ENCODE measurements at places on chromosomes 2 and 18. TPM values are rescaled to one million over a fixed set of nuclear protein-coding genes. Genes with fewer than 3 reads are reported as not detected.
A peak's percentile ranks its signal among the peaks of the same experiment; 100 is the strongest.

ERBB4 gene
- total RNA-seq: 0.17 TPM

DNA sequence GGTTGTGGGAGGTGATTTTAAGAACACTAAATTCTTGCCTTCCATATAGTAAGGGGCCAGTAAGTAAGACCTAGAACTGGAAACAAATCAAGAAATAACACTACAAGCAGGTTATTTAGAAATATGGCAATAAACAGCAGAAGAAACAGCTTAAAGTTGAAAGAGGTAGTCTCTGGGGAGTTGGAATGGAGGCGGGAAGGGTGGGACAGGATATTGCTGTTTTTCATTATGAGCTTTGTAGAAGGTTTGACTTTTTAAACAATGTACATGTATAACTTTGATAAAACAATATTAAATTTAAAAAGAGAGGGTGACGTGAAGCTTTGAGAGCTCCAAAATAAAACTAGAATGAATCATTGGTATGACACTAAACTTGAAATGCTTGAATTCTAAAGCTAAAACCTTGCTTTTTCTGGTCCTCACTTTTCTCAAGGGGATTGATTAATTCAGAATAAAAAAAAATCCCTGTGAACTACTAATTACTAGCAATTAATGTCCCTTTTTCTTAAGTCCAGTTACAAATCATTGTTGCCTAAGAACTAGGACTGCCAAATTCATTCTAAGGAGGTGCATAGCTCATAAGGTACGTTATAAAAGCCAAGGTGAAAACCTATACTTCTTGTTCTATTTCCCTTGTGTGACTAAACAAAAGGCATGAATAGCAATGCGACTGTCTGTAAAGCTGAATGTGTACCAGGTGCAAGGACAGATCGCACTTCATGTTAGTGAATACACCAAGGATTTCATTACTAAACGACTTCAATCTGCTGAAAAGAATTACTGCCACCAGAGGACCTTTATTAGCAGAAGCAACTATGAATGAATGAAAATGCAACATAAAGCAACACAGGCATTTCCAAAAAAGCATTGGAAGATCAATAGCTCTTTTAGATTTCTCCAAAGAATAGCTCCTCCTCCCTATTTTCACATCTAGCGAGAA is 177.5 kb downstream of the RBM43 start:
- DNase-seq: no peak

DNA sequence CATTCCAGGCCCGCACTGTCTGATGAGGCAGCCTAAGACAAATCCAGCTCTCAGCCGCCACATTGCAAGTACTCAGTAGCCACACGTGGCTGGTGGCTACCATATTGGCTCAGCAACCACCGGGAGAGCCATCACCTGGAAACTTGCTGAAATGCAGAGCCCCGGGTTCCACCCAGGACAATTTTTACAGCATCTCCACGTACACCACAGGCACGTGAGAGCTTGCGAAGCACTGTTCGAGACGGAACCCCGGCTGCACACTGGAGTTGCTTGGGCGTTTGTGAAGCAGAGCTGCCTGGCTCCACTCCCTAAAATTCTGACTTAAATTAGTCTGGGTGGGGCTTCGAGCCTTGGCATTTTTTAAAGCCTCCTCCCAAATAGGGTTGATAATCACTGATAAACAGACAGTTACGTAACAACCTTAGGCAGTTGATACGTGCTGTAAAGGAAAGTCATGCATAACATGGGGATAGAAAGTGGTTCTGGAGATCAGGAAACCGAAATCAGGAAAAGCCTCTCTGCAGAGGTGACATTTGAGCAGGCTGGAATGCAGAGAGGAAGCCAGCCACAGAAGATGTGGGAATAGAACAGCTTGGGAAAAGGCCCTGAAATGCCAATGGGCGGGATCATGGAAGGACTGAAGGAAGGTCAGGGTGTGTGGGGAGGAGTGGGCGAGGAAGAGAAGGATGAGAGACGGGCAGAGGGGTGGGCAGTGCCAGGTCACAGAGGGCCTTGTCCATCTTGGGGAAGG is 6.2 kb downstream of the ASAP2 start:
- no peak for DNase-seq

DNA sequence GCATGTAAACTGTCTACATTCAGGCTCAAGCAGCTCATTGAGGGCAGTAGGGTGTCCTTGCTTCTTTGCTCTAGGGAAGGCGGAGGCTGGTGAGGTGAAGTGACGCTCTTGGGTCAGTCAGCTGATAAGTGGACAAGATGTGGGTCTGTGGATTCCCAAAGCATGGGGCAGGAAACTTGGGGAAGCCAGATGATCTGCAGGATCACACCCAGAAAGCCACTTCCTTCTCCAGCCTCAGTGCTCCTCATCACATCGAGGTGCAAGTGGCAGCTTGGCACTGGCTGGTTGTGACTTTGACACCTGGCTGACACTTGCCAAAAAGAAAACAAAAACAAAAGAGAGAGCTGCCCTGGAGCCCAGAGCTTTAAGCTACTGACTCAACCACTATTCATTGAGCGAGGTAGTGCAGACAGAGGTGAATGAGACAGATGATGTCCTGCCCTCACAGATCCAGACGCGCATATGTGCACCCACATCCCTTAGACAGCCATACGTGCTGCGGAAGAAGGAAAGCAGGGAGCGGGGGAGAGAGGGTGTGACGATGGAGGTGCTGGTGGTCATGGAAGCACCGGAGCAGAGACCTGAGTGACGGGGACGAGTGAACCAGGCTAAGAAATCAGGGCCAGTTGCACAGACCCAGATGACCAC is 3.1 kb upstream of the CIB4 start:
- DNase-seq: no peak

- DNase-seq: no peak
These were observed 4.5 kb downstream of the KLF11 start for GRCh38 chr2:10047616-10048500.

- DNase-seq: no peak
These were observed 12.9 kb upstream of the MRO start for GRCh38 chr18:50832754-50833153.

GRCh38 chr2:237253046-237253702 is 160.8 kb downstream of the COL6A3 start:
- DNase-seq: peak; percentile 63

DNA sequence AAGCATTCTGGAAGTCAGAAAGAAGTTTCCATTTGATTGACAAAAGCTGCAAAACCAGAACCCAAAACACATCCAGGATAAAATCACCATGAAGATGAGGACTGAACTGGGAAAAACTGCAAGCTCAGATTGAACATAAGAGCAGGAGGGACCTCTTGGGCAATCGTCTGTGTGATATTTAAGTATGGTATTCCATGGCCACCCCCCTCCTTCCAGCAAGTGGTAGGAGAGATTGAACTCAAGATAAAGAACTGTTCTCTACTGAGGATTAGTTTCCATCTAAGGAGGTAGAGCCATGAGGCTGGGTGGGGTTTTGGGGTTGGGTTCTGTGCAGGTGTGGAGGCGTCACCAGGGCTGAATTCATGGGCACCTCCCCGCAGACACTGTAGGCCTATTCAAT is 251.1 kb downstream of the NCKAP5 start:
- DNase-seq: no peak

DNA sequence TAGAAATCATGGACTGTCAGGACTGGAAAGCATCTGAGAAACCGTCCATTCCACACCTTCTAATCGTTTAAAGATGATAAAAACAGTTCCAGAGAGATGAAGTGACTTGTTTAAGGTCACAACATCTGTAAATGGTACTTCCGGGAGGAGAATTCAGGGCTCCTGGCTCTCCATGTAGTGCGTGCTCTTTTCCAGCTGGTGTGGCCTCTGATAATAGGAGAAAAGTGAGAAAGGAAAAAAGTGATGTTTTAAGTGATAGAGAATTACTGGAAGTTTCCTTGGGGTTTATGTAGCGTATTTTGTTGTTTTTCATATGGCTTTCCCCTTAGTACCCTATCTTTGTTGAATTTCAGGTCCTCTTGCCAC is 663 bp downstream of the C2orf49 start:
- no peak for DNase-seq

DNA sequence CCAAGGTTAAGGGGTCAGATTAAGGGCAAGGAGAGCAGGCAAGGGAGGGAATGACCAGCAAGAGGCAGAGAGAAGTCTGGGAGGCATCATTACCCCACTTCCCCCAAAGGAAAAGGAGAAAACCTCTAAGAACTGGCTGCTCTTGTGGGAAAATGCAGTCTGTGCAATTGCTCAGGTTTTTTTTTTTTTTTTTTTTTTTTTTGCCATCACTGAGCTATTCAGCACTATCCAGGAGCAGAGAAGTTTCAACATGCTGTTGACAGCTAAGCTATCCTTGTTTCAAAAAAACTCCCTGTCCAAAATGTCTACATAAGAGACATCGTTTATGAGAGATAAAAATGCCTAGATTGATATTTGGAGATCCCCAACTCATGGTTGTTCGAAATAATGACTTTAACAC is 345.4 kb downstream of the TDRD15 start:
- DNase-seq: no peak

ATF2 gene
- total RNA-seq: 44.2 TPM

GRCh38 chr2:224952936-224953657 is 89.2 kb downstream of the DOCK10 start:
- no peak for DNase-seq

DNA sequence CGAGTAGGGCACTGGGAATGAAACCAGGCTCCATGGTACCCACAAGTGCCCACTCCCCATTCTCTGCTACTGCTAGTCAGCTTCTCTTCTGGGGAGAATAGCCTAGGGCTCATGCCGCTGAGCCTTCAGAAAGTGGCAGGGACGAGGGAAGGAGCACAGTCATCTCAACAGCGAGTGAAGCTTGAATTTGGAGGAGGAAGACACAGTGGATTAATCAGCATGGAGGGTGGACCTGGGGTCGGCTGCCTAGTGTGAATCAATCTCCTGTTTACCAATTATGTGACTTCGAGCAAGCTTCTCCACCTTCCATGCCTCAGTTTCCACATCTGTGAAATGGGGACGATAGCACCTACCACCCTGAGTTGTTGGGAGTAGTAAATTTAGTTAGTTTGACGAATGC is 157.0 kb downstream of the SEPTIN10 start:
- no peak for DNase-seq

- DNase-seq: peak; percentile 19
These were observed 111.6 kb upstream of the PIEZO2 start for GRCh38 chr18:11260961-11261461.

GRCh38 chr2:98484121-98484557 is 39.5 kb downstream of the INPP4A start:
- DNase-seq: no peak

KCNE4 gene
- 11.0 TPM for total RNA-seq

DNA sequence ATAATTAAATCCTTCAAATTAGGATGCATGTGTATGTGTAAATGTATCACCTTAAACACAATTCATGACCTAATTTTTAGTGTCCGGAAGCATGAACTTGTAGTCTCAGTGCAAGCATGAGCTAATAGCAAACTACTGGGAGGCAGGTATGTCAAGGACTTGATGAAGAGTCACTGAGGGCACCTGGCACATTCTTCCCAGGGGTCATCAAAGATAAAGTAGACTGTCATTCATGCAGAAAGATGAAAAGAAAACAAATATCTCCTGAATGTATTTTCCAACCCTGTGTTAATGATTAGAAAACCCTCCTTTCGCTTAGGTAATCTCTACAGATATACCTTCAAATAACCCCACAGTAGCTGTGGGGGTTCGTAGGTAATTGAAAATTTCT is 234.9 kb downstream of the SOCS6 start:
- DNase-seq: no peak

GRCh38 chr18:23412351-23412964 is 40.6 kb upstream of the RIOK3 start:
- DNase-seq: no peak

DNA sequence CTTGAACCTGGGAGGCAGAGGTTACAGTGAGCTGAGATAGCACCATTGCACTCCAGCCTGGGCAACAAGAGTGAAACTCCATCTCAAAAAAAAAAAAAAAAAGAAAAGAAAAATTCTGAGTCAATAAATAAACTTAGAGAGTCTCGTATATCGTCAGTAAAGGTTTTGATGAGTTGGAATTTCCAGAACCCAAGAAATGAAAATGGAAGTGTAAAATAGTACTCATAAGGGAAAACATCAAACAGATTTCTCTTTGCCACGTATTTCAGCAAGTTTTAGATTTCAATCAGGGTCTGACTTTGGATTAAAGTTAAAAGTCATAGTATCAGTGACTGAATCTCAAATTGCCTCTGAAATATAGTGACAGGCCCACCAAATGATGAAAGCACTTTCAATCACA is 71.4 kb upstream of the SPOPL start:
- DNase-seq: no peak

DNA sequence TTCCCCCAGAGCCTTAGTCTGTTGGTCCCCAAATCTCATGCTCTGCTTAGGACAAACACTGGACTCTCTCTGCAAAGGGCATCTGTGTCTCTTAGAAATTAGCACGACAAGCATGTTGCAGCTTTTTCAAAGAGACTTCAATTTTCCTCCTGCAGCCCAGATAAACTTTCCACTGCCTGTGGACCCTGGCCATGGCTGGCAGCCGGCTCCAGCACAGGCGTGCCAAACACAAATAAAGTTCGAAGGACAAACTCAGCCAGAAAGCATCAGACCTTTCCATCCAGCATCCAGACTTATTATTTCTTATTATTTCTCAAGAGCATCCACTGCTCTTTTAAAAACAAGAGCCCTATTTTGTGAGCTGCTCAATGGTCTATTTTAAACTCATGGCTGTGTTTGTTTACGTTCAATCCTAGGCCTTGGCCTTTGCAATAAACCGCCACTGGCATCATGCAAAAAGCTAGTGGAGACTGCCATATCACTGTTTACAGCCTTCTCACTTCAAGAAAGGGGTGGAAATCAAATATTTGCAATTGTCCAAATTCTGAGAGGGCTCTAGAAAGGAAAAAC is 300.8 kb downstream of the BCL11A start:
- DNase-seq: no peak

DNA sequence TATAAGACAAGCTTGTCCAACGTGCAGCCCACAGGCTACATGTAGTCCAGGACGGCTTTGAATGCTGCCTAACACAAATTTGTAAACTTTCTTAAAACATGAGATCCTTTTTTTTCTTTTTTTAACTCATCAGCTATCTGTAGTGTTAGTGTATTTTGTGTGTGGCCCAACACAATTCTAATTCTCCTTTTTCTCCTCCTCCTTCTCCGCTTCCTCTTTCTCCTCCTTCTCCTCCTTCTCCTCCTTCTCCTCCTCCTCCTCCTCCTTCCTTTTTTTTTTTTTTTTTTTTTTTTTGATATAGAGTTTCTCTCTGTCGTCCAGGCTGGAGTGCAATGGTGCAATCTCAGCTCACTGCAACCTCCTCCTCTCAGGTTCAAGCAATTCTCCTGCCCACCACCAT is 39.3 kb upstream of the GTF2A1L start:
- DNase-seq: no peak

MC5R gene
- not detected for total RNA-seq

TMEM182 gene
- 3.9 TPM for total RNA-seq

GRCh38 chr2:28182348-28182747 is 210.3 kb upstream of the FOSL2 start:
- no peak for DNase-seq

DNA sequence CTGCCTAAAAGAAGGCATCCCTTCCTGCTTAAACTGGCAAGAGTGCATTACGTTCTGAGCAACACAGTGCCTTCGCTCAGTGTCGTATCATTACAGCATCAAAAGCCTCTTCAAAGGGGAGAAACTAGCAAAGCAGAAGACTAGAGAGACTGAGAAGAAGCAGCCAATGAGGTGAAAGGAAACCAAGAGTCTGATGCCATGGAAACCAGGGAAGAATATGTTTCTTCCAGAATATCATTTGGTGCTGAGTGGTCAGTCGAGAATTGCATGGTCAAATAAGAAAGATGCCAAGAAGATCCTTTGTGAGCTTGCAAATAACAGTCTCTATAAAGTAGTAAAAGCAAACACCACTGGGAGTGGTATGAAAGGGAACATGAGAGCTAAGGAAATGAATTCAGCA is 312.1 kb upstream of the CHST9 start:
- DNase-seq: no peak

CRYGD gene
- not detected for total RNA-seq

All from fibroblast of lung (primary cell).